NCI-H2171 treated with DMSO at 0.1 percent for 48 hours (cell line): ENCODE measurements at places on chromosomes 5 and 9.
A peak's percentile ranks its signal among the peaks of the same experiment; 100 is the strongest.

DNA sequence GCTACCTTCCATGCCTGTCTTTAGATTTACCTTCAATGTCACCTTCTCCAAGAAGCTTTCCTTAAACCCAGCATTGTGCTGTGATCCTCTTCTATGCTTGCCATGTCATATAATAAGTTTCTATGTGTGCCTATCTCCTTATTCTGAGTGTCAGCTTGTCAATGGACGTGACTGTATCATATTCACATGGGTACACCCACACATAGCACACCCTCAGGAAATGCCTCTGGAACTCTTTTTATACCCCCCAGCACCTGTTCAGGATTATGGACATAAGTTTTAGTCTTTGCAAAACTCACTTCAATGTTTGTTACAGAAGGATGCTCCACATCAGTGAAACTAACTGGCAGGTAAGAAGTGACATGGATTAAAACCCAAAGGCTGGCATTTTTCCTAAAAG is 7.4 kb downstream of the GAS1 start:
- no peak for DNase-seq

DNA sequence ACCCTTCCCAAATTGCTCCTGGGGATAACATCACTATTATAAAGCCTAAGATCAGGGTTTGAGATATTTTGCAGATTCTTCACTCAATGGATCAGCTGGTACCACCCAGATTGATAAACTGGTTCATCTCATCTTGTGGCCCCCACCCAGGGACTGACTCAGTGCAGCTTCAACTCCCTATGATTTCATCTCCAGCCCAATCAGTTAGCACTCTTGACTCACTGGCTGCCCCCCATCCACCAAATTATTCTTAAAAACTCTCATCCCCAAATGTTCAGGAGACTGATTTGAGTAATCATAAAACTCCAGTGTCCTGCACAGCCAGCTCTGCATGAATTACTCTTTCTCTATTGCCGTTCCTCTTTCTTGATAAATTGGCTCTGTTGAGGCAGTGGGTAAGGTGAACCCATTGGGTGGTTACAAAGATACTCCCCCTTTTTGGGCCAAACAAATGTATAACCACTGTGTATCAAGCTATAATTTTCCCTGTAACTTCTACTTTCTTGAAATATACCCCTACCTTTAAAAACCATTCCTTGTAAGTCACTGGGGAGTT is 263.3 kb upstream of the IL12B start:
- DNase-seq = no peak

- peak; percentile 8 for DNase-seq
Measured at GRCh38 chr5:157020511-157021222, 38.2 kb downstream of the HAVCR1 start.

- DNase-seq = no peak
Measured at GRCh38 chr9:78131969-78132700, 100.5 kb upstream of the GNAQ start.

- DNase-seq = peak; percentile 23
Measured at GRCh38 chr5:111720333-111720890, 36.6 kb downstream of the NREP start.

- no peak for DNase-seq
Measured at GRCh38 chr9:72657023-72657422, 135.6 kb downstream of the TMC1 start.
